ENCODE measurements at places on chromosomes 5 and 9. TPM values are rescaled to one million over a fixed set of nuclear protein-coding genes. Genes with fewer than 3 reads are reported as not detected.
A peak's percentile ranks its signal among the peaks of the same experiment; 100 is the strongest.

The PCA3 gene
- total RNA-seq = not detected

The FRRS1L gene
- 0.04 TPM for total RNA-seq

The CNTNAP3 gene
- 8.0 TPM for total RNA-seq

The PALM2AKAP2 gene
- 0.57 TPM for total RNA-seq

The FAM78A gene
- 1.1 TPM for total RNA-seq

The OLFML2A gene
- total RNA-seq = 21.7 TPM

The CTNND2 gene
- total RNA-seq = not detected

The CDH10 gene
- not detected for total RNA-seq

The OR1L8 gene
- total RNA-seq = not detected

The CORO2A gene
- 26.5 TPM for total RNA-seq

The SOWAHA gene
- total RNA-seq = 0.45 TPM

The FAM81B gene
- total RNA-seq = not detected

The PDZD2 gene
- 26.7 TPM for total RNA-seq

The PTGDS gene
- 1.9 TPM for total RNA-seq

The TMEM252 gene
- total RNA-seq = not detected

The OLFM1 gene
- total RNA-seq = 0.64 TPM

The FABP6 gene
- total RNA-seq = not detected

The SLC35A4 gene
- 41.4 TPM for total RNA-seq

The PCSK1 gene
- not detected for total RNA-seq

The F2RL2 gene
- total RNA-seq = 0.23 TPM

The GOLM1 gene
- total RNA-seq = 2.9 TPM

The MAMDC4 gene
- 2.7 TPM for total RNA-seq

DNA sequence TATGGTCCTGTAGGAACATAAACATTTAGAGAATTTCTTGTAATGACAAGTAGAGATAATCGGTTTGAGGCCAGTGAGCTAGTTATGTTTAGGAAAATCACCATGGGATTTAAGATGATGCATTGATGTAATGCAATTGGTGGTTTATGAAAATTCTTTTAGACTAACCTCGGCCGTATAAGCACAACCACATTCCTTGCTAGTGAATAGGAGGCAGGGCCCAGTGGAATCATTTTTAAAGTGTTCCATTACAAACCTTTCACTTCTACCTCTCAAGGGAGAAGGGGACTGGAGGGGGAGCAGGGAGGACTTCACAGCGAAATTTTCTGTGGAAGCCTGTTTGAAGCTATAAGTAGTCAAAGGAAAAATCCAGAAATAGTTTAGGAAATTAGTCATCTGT is 71.8 kb upstream of the NFIL3 start:
- H3K27ac ChIP-seq = no peak overlapping the region
- no peaks in the 10 kb centered on the region for H3K27me3 ChIP-seq
- H3K4me1 ChIP-seq = no peaks in the 10 kb centered on the region
- no peak overlapping the region for H3K4me3 ChIP-seq

GRCh38 chr5:93715327-93715726 is 26.1 kb downstream of the POU5F2 start:
- no peak for DNase-seq
- H3K27me3 ChIP-seq = no peaks in the 10 kb centered on the region
- no peak overlapping the region for H3K27ac ChIP-seq
- no peaks in the 10 kb centered on the region for H3K4me1 ChIP-seq

DNA sequence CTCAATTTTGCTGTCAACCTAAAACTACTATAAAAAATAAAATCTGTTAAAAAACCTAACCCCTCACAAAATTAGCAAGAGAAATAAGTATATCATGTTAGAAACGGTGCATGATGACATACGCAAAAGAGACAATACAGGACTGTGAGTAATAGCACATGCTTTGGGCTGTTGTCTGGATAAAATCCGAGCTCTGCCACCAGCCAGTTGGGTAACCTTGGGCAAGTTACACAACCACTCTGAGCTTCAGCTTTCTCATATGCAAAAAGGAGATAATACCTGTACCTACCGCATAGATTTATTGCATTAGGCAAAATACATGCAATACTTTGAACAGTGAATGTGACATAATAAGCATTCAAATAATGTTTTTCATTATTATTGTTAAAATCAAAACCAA is 481.7 kb downstream of the TLE1 start:
- H3K4me3 ChIP-seq = no peak overlapping the region
- H3K27ac ChIP-seq = no peak overlapping the region
- H3K36me3 ChIP-seq = no peaks in the 10 kb centered on the region
- no peak for DNase-seq
- no peaks in the 10 kb centered on the region for H3K27me3 ChIP-seq
- H3K4me1 ChIP-seq = no peaks in the 10 kb centered on the region

- DNase-seq = peak; percentile 46
- H3K36me3 ChIP-seq = no peaks in the 10 kb centered on the region
- peak within 1 kb of the TSS; percentile 91 for H3K27ac ChIP-seq
- peaks cover 15% of the 10 kb centered on the region for H3K4me1 ChIP-seq
- peak within 1 kb of the TSS; percentile 80 for H3K4me3 ChIP-seq
Measured at GRCh38 chr9:109012876-109013678, at the start of gene CTNNAL1. Gene CTNNAL1 (minus strand): TSS chr9:109013499. CDS start chr9:109013442, 57 bp downstream.

DNA sequence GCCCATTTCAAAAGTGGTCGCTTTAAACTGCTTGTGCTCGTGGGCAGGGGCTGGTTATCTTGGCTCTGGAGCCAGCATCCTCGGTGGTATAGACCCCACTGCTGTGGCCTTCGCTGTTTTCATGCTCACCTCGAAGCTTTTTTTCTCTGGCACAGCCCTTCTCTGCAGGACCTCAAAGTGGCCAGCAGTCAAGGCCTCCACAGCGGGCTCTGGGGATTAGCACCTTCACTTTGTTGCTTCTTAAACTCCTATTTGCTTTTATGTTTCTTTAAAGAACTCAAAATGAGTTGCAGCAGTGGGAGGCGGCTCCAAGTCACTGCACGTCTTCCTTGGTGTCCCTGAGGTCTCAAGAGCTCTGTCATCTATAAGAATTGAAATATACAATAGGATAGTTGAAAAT is 165.1 kb downstream of the CACNA1B start:
- H3K27me3 ChIP-seq = no peaks in the 10 kb centered on the region
- no peaks in the 10 kb centered on the region for H3K4me1 ChIP-seq
- no peak overlapping the region for H3K27ac ChIP-seq
- H3K36me3 ChIP-seq = no peaks in the 10 kb centered on the region

GRCh38 chr5:10684303-10685086 is 76.5 kb downstream of the DAP start:
- no peak for DNase-seq
- no peak overlapping the region for H3K27ac ChIP-seq
- H3K36me3 ChIP-seq = peaks cover 64% of the 10 kb centered on the region
- no peaks in the 10 kb centered on the region for H3K27me3 ChIP-seq

DNA sequence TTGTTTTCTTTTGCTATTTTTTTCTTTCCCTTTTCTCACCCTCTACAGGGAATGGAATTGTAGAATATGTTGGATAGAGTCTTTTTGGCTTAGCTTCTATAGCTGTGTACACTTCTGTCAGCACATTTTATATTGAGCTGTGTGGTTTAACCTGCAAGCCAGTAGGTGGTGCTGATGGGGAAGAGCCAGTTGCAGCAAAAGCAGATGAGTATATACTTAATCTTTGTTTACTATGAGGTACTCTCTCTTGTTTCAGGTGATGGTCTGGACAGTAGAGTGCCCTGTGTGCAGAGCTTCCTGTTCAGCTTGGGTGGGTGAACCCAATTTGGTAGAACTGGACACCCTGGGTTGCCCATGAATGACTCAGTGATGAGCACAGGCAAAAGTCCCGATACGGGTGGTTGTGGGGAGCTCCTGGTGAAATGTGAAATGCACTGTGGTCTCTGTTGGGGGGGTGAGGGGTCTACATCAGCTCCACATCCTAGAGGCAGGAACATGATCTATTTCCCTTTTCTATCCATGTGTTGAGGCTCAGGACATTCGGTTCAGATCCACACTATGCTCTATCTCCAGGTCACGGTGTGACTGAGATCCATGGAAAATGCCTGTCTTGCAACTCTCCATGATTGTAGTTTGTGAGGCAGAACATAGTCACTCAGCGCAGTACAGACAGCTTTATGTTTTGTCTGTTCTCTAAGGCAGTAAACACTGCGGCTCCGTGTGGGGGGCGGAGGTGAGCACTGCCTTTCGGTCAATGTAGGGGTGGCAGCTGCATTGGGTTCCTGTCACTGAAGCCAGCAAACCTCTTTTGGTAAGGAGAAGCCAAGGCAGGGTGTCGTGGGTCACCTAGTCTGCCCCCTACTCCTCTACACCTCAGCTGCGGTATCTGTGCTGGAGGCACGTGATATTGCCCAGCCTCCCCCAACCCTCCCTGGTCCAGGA is 353.2 kb downstream of the PRR16 start:
- DNase-seq = no peak
- no peaks in the 10 kb centered on the region for H3K27me3 ChIP-seq
- no peak overlapping the region for H3K27ac ChIP-seq
- no peaks in the 10 kb centered on the region for H3K36me3 ChIP-seq
- no peak overlapping the region for H3K4me3 ChIP-seq

GRCh38 chr9:75499812-75500211 is 390.7 kb upstream of the PCSK5 start:
- no peak overlapping the region for H3K27ac ChIP-seq
- H3K36me3 ChIP-seq = no peaks in the 10 kb centered on the region
- H3K4me3 ChIP-seq = no peak overlapping the region
- no peaks in the 10 kb centered on the region for H3K27me3 ChIP-seq
- DNase-seq = no peak

DNA sequence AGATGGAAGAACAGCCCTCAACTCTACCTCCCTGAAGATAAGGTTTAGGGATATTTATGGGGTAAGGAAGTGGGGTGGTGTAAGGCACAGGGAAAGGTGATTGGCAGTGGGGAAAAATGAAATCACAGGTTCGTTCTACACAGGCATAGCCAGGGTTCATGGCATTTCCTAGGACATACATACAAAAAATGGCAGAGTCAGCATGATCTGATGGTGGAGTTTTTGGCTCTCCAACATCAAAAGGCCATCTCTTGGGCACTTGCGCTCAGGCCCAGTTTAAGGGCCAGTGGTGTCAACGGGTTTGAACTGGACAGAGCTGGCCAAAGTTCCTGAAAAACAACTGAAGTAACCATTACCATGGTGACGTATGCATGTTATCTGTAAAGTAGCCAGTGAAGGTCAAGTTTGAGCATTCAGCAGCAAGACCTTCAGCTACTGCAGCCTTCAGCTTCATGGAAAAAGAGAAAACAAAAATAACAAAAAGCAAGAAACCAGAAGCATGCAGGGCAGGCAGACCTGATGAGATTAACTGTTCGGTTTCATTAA is 92.8 kb downstream of the SMARCA2 start:
- no peak for DNase-seq
- H3K36me3 ChIP-seq = peaks cover 100% of the 10 kb centered on the region
- no peaks in the 10 kb centered on the region for H3K4me1 ChIP-seq
- no peak overlapping the region for H3K27ac ChIP-seq
- no peak overlapping the region for H3K4me3 ChIP-seq

DNA sequence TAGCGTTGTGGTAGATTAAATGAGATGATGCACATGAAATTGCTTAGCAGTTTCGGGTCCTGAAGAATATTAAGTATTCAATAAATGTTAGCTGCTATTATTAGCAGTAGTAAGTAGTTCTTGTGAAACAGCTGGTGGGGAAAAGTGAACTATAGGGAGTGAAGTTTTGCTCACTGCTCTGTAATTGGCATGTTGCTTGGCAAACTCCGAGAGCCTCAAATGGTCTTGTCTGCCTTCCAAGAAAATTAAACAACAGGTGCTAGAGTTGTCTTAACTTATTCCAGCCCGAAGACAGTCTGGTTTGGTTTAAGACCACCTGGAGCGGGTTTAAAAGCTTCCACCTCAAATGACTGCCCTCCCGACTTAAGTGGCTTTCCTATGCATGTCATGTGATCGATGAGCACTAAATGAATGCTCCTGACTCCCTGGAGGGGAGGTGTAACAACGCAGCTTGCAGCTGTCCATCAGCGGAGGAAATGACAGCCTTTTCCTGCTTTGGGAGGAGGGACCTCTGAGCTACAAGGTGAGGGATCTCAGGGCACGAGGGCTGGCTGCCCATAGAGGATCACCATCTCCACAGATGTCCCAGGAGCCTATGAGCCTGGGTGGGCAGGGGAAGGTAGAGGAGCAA is 202.9 kb upstream of the PANK3 start:
- no peak overlapping the region for H3K4me3 ChIP-seq
- no peak for DNase-seq
- H3K27me3 ChIP-seq = no peaks in the 10 kb centered on the region
- no peak overlapping the region for H3K27ac ChIP-seq
- no peaks in the 10 kb centered on the region for H3K4me1 ChIP-seq

DNA sequence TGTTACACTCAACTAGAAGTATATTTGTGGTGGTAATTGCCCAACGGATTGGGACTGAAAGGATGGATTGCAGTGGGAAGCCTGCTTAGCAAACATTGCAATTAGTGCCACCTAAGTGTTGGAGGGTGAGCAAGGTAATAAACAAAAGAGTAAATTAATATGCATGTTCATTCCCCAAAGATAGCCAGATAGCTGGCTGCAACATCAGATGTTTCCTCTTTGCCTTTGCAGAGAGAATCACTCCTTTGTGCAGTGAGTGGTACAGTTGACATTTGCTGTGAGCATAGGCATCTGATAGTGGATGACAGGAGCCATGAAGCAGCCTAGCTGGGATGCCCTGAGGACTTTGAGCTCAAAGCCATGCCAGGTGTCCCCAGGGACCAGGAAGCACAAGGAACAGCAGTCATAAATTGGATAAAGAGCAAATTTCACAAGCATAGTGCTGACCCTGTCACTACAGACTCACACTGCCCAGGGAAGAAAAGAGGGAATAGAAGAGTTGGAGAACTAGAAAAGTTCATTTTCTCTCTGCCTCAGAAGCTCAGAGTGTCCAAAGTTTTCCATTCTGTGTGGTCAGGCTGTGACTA is 336.1 kb upstream of the SLC30A5 start:
- no peaks in the 10 kb centered on the region for H3K4me1 ChIP-seq
- H3K27me3 ChIP-seq = no peaks in the 10 kb centered on the region
- no peaks in the 10 kb centered on the region for H3K36me3 ChIP-seq
- no peak overlapping the region for H3K27ac ChIP-seq
- no peak for DNase-seq
- no peak overlapping the region for H3K4me3 ChIP-seq

DNA sequence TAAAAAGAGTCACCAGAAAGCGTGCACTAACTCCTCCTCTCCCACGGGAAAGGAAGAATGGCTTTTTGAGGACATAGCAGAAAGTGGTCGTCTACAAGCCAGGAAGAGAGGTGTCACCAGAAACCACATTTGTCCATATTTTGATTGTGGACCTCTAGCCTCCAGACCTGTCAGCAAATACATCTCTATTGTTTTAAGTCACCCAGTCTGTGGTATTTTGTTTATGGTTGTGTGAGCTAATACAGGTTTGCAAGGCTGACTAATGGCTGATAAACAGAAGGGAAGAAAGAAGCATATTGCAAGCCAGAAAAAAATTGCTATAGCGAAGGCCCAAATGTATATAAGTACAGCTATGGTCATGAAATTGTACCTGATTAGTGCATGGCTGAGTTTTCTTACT is 21.4 kb downstream of the WDR70 start:
- no peak for DNase-seq
- H3K27ac ChIP-seq = no peak overlapping the region
- no peaks in the 10 kb centered on the region for H3K4me1 ChIP-seq
- H3K27me3 ChIP-seq = no peaks in the 10 kb centered on the region

GRCh38 chr5:128681764-128682592 is 143.9 kb upstream of the FBN2 start:
- H3K4me1 ChIP-seq = peaks cover 9% of the 10 kb centered on the region
- no peak overlapping the region for H3K27ac ChIP-seq
- DNase-seq = no peak
- H3K4me3 ChIP-seq = no peak overlapping the region

Measured in esophagus squamous epithelium (tissue), 5 donors.